ENCODE measurements at places on chromosomes 5 and 9. TPM values are rescaled to one million over a fixed set of nuclear protein-coding genes. Genes with fewer than 3 reads are reported as not detected.

OLFM1 gene
- not detected for total RNA-seq

NSA2 gene
- total RNA-seq = 96.1 TPM

ENTPD2 gene
- not detected for total RNA-seq

IL5 gene
- total RNA-seq = 5.0 TPM

DNA sequence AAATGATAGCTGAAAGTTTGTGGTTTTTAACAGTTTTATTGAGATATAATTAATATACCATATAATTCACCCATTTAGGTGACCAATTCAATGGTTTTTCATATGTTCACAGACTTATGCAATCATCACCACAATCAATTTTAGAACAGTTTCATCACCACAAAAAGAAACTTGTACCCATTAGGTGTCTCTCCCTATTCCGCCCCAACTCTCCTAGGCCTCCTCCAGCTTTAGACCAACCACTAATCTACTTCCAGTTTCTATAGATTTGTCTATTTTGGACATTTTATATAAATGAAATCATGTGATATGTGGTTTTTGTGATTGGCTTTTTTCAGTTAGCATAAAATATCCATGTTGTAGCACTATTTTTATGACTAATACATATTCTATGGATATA lies 38.6 kb downstream of the YTHDC2 start:
- DNase-seq = no peak

DNA sequence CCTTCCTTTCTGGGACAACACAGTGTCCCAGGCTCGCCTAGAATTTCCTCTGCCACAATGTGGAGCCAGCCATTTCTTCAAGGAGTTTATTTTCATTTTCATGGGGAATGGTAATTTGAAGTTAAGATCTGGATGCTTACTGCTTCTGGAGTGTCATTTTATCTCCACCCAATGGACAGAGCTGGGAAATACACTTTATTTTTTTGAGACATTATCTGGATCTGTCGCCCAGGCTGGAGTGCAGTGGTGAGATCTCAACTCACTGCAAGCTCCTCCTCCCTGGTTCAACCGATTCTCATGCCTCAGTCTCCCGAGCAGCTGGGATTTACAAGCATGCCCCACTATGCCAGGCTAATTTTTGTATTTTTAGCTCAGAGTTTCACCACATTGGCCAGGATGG lies 12.7 kb upstream of the THG1L start:
- DNase-seq = no peak

GRCh38 chr5:146643776-146644175 lies 127.8 kb upstream of the GPR151 start:
- no peak for DNase-seq

DNA sequence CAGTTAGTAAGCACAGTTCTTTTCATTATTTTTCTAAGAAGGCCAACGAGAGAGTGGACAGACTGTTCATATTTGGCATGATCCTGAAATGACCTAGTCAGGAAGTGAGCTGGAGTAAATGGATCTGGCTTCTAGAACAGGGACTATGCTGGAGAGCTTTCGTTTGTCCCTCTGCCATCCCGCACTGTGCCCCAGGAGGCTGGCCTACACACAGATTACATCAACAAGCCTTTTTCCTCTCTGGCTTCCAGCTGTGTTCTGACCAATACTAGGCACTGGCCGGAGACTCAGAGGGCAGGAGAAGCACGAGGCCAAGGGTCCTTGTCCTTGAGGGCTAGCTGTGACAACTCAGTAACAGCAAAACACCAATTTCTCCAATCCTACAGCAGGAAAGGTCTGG lies 127.8 kb downstream of the MED27 start:
- no peak for DNase-seq

- DNase-seq = no peak
Measured at GRCh38 chr5:6592601-6593000, 40.2 kb downstream of the NSUN2 start.

DNA sequence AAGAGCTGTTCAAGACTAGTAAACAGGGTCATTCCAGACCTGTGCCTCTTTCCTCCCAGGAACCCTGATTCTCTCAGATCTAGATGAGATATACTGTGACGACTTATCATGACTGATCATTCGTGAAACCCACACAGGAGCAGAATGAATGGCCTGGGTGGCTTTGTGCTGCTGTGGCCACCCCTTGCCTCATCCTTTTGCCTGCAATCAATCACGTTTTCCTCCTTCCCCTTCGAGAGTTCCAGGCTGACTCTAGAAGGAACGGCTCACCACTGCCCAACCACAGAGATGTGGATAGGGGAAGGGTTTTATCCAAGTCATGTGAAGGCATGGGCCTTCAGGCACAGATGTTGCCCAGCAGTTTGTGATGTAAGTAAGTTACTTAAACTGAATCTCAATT lies 5.8 kb downstream of the ANXA6 start:
- peak; percentile 88 for DNase-seq

GRCh38 chr9:88678431-88678830 lies 143.5 kb downstream of the NXNL2 start:
- no peak for DNase-seq

- DNase-seq = no peak
Measured at GRCh38 chr5:111238431-111239225, 14.4 kb downstream of the CAMK4 start.

Data from activated CD4-positive, alpha-beta memory T cell treated with anti-CD3 and anti-CD28 coated beads for 36 hours (primary cell).